Endodermal cell (in vitro differentiated cells): ENCODE measurements at places on chromosomes 6 and 20. TPM values are rescaled to one million over a fixed set of nuclear protein-coding genes. Genes with fewer than 3 reads are reported as not detected.

HCK gene
- 0.40 to 0.70 TPM in 2 of 3 replicates, not detected in the other for total RNA-seq

PPP1R3G gene
- total RNA-seq = not detected in 2 replicates

CEP162 gene
- 22.5 and 29.7 TPM in 2 replicates for total RNA-seq

BMP2 gene
- 144 to 221 TPM (median 205 TPM) in 3 replicates for total RNA-seq

PLTP gene
- 115 to 137 TPM (median 123 TPM) in 3 replicates for total RNA-seq

GRCh38 chr6:142833054-142833453 lies 111.9 kb downstream of the HIVEP2 start:
- DNase-seq = no peak

SLC35D3 gene
- total RNA-seq = 0.15 TPM in 1 of 3 replicates, not detected in the others

GRCh38 chr6:95240514-95240913 lies 336.8 kb upstream of the MANEA start:
- no peak for DNase-seq

DNA sequence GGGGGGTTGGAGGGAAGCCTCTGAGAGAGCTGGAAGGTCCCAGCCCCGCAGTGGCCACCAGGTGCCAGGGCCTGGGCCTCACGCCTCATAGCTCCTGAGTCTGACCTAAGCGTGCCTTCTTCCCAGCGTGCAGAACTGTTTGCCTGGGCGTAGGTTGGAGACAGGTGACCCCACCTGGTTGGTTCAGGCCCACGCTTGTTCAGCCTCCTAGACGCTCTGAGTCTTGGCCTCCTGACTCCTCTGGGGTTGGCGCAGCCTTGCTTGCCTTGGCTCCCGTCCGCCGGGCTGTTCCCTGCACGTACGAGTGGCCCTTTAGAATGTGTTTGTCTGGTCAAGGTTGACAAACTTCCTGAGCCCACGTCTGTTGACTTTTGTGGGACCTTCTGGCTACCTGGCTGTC lies 70.8 kb downstream of the EYA2 start:
- DNase-seq = no peak

DNA sequence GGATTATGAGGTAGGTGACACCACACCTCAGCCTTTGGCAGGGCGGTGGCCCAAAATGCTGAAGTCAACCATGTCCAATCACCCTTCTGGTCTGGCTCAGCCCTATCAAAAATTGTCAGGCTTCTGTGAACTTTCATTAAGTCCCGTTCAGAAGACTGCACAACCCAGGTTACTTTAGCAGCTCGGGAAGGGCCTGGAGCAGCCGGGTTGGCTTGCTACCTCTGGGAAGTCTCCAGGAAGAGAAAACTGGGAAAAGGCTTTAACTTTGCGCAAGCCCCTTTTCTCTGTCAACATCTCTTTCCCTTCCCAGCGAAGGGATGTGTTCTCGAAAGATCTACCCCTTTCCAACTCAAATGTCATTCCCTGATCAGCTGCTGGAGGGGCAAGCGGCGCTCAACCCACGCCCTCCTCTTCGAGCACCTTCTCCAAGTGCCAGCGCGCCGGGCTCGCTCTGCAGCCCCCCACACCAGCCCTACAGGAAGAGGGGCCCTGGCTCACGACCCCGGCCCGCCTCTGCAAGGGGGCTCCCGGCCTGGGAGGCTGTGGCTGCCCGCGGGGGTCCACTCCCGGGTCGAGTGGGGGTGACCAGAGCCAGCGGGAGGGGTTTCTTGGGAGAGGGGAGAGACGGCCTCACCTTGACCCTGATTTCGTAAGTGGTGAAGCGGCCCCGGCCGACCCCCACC lies 573 bp downstream of the SNX3 start:
- DNase-seq = no peak

ZKSCAN3 gene
- total RNA-seq = 8.9 and 10.1 TPM in 2 replicates
